ENCODE measurements at places on chromosomes 2 and 18.

DNA sequence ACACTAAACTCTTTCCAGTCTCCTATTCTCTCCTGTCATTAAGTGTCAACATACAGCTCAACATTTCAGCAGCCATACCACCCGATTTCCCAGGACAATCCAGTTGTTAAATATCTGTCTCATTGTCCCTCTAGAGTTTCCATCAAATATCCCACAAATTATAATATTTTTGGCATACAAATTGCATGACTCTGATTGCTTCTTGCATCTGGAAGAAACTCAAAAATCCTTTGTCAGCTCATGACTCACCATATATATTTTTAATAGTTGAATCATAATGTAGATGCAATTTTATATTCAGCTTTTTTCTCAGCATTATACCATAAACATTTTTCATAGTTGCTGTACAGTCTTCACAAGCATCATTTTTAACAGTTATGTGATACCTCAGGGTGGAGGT, 7.2 kb downstream of the SLC30A3 start:
- DNase-seq, result no peak

DNA sequence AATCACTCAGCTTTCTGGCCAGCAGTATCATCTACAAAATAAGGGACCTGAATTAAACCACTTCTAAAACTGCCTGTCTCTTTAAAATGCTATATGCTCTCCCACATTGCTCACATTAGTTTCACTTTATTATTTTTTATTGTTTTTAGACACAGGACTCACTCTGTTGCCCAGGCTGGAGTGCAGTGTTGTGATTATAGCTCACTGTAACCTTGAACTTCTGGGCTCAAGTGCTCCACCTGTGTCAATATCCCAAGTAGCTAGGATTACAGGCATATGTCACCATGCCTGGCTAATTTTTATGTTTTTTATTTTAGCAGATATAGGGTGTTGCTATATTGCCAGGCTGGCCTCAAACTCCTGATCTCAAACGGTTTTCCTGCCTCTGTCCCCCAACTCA, 591.3 kb upstream of the ZNF804A start:
- DNase-seq, result no peak

GRCh38 chr2:69376403-69376802, 10.6 kb downstream of the GFPT1 start:
- DNase-seq, result no peak

GRCh38 chr2:29052807-29053206, 21.5 kb downstream of the PCARE start:
- DNase-seq, result no peak

DNA sequence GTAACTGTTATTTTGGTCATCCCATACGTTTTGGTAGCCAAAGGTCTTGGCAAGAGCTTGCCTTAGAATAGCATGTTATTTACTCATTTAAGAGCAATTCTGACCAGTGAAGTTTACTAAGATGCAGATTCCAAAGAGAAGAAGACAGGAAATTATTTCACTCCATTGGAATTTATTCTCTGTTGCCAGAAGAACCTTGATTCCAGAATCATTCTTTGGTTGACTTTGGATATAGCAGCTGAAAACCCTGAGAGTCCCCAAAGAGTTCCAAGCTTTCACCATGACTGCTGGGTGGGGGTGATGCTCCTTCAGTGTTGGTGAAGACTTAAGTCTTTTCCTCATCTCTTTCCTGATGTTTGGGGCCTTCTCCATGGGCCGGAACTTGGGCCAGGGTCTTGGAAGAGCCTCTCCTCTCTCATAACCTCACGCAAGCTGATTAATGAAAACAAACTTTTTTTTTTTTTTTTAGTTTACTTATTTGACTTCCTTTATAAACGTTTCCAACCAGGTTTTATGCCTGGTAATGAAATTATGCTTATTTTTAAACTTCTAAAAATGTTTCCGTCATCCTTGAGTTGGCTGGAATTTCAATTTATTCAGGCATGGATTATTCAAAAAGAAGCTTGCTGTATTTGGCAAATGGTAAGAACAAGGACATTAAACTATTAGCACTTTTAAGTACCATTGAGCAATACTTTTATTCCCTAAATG, 192.0 kb downstream of the MTX2 start:
- no peak for DNase-seq

DNA sequence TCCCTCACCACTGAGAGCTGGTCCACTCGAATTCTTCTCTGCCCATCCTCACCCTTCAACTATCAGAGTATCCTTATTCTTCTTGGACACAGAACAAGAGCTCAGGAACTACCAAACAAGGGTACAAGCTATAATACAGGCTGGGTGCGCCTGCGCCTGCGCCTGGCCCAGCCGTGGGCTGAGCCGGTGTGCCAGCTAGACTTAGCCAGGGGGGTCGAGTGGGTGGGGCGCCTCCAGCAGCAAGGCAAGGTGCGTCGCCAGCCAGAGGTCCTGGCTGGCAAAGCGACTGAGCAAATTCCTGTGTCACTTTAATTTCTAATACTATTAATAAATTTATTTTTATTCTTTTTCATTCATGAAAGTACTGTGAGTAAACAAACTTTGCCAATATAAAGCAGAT, 1072.6 kb upstream of the PIK3C3 start:
- no peak for DNase-seq

DNA sequence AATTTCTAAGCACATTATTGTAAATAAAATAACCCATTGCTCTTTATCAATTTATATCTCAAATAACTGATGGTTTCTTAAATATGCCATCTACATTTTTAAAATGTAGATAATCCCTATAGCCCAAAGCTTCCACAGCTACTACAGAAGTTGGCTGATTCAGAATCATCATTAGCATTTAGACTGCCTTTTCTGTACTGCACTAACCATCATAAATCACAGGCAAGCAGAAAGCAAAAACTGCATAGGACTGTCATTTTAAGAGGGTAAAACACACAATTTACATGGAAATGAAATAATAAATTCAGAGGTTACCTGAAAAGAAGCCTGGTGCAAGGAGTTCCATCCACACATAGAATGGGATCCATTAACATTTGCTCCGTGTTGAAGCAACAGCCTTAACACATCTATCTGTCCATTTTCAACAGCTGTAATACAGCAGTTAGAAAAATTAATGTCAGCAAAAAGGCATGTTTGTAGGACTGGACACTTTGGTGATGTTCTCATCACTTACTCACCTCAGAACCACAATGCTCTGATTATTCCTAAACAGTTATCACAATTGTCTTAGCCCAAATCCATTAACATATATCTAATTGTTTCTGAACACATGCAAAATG, 38.4 kb upstream of the CHAC2 start:
- DNase-seq, result no peak

- DNase-seq, result no peak
These were observed 162.7 kb downstream of the PPP1R1C start for GRCh38 chr2:182148344-182148743.

DNA sequence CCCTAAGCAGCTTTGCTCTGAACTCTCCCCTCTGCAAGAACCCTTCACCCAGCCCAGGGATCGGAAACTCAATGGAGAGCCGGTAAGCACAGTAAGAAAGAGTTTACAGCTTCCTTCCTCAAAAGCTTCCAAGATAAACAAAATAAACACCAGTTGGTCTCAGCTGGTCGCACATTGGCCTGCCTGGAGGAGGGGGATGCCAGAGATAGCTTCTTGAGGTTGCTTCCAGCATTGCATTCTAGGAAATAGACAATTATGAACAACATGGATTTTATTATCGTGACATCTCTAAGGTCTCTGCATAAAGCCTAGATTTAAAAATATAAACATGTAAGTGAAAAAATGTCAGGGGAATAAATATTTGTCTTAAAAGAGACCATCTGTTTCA, 141.5 kb upstream of the PKDCC start:
- no peak for DNase-seq

GRCh38 chr18:47944972-47945852, 14.8 kb upstream of the SMAD2 start:
- peak; percentile 58 for DNase-seq

- no peak for DNase-seq
These were observed 13.2 kb downstream of the RALBP1 start for GRCh38 chr18:9488538-9488937.

DNA sequence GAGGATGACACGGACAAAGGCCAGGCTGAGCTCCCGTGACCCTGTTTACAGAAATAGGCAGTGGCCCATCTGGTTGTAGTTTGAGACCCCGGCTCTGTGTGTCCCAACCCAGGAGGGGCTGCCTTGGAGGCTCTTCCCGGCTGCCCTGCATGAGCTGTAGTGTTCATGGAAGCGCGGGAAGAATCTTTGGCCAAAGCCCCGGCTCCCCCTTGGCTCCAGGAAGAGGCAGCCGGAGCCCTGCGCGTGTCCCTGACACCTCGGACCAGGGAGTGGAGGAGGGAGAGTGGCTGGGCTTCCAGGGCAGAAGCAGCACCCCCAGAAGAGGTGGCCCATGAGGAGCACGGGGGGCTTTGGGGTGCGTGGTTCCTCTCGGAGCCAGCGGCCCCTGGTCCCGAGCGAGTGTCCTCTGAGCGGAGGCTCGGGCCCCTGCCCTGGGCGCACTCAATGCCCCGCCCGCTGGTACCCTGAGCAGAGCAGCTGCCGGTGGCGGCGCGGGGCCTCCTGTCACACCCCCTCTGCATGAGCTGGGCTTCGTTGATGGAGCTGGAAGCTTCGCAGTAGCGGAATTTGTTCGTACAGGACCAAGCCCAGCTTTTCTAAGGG, 21.7 kb downstream of the GPR35 start:
- no peak for DNase-seq

DNA sequence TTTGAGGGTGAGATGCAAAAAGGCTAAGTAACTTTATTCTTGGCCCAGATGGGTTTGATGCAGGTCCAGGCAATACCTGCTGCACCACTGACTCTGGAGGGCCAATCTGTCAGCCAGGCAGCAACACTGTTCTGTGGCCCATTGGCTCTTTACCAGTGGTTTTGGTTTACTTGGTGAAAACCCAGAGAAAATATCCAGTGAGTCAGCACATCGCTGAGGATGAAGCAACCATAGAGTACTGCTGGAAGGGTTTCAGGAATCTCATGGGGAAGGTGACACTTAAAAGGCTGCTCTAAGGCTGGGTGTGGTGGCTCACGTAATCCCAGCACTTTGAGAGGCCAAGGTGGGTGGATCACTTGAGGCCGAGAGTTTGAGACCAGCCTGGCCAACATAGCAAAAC, 192.5 kb upstream of the FAM98A start:
- DNase-seq, result peak; percentile 46

DNA sequence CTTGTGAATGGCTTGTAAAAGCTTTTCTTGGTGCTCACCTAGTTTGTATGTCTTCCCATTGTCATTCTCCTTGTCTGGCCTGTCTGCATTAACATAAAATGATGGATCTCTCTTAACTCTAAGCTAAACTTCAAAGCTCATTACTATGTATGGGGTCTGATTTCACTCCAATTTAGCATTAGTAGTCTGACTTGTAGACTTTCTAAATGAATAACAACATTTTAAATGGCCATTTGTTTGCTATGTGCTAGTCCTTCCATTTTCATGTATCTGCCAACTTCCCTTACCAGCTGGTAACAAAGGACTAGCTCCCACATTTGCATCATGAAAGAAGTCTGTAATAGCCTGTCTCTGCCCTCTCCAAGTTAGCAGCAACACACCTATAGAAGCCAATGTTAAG, 324.2 kb upstream of the RGPD4 start:
- no peak for DNase-seq
